ENCODE measurements at places on chromosomes 3 and 15.

GRCh38 chr15:62969442-62970089, 73.0 kb upstream of the TPM1 start:
- DNase-seq, result no peak

GRCh38 chr15:85443593-85444087, 63.2 kb downstream of the AKAP13 start:
- DNase-seq, result peak; percentile 14

DNA sequence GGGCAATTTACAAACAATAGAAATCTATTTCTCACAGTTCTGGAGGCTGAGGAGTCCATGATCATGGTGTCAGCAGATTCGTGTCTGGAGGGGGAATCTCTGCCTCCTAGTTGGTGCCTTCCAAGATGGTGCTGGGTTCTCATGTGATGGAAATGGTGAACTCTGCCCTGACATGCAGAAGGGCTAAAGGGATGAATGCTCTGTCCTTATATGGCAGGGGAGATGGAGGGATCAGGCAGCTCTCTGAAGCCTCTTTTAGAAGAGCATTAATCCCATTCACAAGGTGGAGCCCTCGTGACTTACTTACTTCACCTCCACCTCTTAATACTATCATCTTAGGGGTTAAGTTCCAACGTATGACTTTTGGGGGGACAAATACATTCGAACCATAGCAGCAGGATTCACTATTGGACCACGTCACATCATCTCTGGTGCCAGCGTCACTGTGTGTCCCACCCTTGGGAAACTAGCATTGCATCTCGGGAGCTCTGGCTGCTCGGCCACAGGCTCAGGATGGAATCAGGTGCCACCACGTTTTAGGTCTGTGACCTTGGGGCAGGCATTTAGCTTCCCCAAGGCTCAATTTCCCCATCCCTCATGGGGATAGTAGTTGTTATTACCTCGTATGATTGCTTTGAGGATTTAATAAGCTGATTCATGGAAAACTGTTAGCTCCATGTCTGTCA, 53.0 kb downstream of the SV2B start:
- DNase-seq, result no peak

GRCh38 chr3:140406655-140407054, 271.2 kb upstream of the TRIM42 start:
- no peak for DNase-seq

DNA sequence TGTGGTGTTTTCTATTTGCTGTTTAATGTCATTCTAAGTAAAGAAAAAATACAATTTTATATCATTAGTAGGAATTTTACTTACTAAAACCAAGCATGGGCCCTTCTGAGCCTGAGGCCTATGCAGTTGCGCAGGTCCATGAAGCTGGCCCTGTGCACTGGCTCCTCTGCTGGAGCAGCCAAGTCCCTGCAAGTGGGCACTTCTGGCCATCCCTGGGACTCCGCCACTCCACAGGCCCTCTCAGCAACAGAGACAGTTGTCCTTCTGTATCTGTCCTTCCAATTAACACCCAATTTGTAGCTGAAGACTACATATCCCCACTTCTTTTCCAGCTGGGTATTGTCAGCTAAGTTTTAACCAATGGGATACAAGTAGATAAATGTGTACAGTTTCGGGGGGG, 49.9 kb upstream of the RYK start:
- no peak for DNase-seq

GRCh38 chr3:44427683-44428082, 49.8 kb downstream of the ZNF445 start:
- DNase-seq, result no peak

- no peak for DNase-seq
Measured at GRCh38 chr15:88981244-88982215, 68.4 kb upstream of the MFGE8 start.

DNA sequence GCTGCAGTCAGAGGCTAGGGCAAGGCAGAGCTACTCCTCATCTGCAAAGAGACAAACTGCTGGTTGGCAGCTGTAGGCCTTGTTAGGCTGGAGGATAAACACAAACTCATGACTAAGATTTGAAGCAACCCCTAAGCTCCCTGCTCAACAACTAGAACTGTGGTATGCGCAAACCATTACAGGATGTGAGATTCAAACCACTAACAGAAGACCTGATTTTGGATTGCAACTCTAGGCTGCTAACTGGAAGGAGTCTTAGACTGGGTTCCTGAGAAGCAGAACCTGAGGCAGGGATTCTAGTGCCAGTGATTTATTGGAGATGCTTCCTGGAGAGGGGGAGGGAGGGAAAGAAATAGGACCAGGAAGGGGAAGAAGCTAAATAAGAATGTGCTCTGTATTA, 22.5 kb downstream of the CCR4 start:
- peak; percentile 63 for DNase-seq

- DNase-seq, result no peak
Measured at GRCh38 chr3:77320514-77320913, 280.6 kb downstream of the ROBO2 start.

GRCh38 chr3:133828576-133829309, 23.1 kb downstream of the SRPRB start:
- no peak for DNase-seq

Data from AG08396 (cell line).